ENCODE measurements at places on chromosomes 5 and 9. TPM values are rescaled to one million over a fixed set of nuclear protein-coding genes. Genes with fewer than 3 reads are reported as not detected.
A peak's percentile ranks its signal among the peaks of the same experiment; 100 is the strongest.

Gene AK6
- 31.1 TPM for total RNA-seq

DNA sequence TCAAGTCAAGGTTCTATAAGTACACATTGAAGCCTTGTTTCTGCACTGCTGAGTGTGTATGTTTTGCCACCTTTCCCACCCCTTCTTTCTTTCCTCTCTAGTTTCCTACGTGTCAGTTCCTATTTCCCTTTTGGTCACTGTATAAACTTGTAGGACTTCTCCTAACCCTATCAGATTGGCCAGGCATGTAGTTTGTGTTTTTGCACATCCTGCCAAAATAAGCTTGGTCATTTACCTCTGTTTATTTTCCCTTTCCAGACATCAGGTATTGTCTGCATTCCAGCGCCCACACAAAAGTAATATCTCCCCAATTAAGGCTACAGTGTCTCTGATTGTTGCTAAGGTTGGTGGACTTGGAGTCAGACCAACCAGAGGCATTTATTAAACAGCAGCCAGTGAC lies 252.9 kb upstream of the MPDZ start:
- DNase-seq = no peak

DNA sequence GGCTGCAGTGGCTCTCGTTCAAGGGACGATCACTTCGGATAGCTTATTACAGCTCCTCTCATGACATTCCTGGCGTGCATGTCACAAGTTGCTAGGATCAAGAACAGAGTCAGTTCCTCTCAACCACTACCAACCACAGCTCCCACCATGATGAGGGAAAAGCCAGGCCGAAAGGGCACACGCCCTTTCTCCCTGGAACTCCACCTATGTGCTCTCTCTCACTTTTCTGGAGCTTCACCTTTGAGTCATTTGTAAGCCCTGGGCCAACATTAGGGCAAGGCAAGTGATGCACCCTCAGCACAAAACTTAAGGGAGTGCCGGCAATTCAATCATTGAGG lies 1.6 kb downstream of the SPACA9 start:
- DNase-seq = no peak

DNA sequence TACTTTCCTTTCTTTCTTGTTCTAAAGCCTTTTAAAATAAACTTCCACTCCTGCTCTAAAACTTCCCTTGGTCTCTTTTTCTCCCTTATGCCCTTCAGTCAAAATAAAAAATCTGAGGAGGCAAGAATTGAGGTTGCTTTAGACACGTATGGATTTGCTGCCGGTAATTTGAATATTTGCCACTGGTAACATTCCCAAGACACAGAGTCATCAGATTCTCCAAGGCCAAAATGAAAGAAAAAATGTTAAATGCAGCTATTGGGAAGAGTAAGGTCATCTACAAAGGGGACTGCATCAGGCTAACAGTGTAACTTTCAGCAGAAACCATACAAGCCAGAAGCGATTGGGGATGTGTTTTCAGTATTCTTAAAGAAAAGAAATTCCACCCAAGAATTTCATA lies 311.1 kb downstream of the CDH18 start:
- no peak for DNase-seq

DNA sequence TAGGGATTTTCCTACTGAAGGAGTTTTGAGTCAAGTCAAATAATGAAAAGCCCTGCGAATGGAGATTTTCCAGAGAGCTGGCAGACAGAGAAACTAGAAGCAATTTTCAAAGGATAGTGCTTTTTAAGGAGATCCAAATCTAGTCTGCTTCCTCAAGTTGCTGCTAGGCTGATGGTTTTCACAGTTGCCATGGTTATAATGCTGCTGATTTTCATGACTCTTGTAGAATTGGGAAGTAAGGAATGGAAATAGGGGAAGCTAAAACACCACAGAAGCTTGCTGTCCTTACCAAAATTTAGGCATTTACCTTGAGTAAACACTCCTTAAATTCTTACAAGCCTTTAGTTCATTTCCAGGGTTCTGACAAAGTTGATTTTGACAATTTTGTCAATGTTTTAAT lies 30.1 kb upstream of the HAPLN1 start:
- DNase-seq = no peak

DNA sequence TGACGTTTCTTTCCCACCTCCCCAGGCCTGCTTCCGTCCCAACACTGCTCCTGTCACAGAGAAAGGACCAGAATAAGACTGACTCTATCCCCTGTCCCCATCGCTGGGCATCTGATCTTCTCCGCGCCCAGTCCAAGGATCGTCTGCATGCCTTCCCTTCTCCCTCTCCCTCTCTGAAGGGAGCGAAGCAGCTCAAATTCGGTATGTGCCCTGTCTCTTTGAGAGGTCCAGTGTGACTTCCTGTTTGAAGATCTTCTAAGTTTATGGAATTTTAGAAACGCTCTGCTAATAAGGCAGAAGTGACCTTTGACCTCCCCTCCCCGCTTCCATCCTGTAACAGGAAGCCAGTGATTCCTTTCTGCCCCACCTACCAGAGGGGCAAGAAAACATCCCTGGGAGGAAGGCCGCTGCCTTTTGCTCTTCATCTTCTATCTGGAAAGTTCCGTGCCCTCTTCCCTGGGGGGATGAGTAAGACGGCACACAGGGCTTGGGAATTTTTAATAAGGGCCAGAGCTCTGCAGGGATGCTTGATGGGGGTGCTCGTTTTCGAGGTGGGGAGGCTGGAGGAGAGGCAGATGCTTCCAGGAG lies 40.7 kb upstream of the RNU6ATAC start:
- DNase-seq = peak; percentile 58

Gene SPTAN1
- total RNA-seq = 354 TPM

Gene CMYA5
- total RNA-seq = 6.1 TPM

GRCh38 chr9:7963026-7963425 lies 163.4 kb upstream of the DMAC1 start:
- no peak for DNase-seq

DNA sequence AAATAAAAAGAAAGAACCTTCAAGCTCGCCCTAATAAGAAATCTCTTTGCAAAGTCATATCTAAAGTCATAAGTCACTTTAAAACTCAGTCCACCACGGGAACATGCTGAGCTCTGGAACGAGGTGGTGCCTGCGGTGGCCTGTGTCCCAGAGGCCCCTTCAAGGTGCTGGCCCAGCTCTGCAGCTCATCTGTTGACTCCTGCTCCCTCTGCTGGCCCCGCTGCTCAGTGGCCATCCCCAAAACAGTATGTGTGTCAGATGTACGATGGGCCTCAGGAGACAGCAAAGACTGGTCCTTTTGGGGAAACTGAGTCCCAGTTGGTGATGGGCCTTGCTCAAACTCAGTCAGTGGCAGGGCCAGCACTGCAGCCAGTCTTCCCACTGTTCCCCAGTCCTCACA lies 22.8 kb upstream of the FOXB2 start:
- DNase-seq = peak; percentile 67

DNA sequence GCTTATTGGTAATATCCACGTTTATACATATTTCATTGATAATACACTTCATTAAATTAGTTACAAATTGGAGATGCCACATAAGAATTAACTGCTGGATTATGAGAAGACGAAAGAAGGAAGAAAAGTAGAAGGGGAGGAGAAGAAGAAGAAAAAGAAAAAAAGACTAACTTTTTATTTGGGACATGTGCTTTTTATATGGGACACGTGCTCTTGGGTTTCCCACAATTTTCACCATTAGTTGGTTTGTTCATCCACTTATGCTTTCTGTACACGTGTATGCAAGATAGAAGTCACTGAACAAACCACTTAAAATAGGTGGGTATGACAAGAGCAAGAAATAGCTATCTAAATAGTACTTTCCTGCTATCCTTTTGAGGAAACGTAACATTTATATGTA lies 98.6 kb downstream of the MRPS30 start:
- no peak for DNase-seq

Gene GBA2
- 93.2 TPM for total RNA-seq
